ENCODE measurements at places on chromosomes 7 and 10. TPM values are rescaled to one million over a fixed set of nuclear protein-coding genes. Genes with fewer than 3 reads are reported as not detected.
A peak's percentile ranks its signal among the peaks of the same experiment; 100 is the strongest.

DNA sequence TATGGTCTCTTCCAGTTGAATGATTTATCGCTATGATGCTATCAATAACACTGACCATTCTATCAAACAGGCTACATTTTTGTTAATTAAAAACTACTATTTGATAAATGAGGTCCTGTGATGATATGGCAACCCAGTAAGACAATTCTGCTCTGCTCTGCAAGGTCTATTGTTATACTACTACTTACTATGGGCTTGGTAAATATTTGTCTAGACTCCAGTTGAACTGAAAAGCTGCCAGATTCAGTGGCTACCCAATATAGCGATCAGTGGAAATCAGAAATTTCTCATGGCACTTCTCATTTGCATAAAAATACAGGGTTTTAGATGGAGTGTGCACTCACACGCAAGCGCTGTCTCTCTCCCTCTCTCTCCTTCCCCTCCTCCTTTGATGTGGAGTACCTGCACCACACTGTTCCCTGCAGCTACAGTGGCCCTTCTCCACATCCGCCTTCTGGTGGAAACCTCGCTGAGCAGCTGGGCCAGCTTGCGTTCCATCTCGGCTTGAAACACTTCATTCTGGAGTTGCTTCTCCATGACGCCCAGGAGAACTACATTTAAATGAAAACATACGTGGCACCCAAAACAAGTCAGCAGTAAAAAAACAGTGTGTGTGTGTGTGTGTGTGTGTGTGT lies 77.9 kb downstream of the KIAA1549 start:
- DNase-seq, result no peak

Gene CLDN4
- total RNA-seq, result 0.71 TPM

Gene MACC1
- 7.4 TPM for total RNA-seq

DNA sequence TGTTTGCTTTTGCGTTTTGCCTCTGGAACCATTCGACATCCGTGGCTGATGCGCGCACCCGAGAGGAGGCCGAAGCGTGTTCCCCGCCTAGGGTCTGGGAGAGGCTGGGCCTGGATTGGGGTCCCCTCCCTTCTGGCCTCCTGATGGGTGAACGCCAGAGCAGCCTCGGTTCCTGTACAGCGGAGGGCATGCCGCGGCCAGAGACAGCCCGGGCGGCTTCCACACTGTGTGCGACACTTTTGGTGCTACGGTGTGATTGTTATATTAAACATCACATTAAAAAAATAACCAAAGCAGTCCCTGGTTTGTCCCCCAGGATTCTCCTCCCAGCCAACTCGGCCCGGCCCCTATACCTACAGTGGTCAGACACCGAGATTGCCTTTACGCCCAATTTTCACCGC lies 3.7 kb upstream of the HOXA7 start:
- peak; percentile 89 for DNase-seq

Gene EPHA1
- total RNA-seq, result 0.22 TPM

- no peak for DNase-seq
These were observed 1.3 kb downstream of the NRCAM start for GRCh38 chr7:108454674-108455550.

- DNase-seq, result no peak
These were observed 51.3 kb downstream of the AOC1 start for GRCh38 chr7:150903606-150904005.

DNA sequence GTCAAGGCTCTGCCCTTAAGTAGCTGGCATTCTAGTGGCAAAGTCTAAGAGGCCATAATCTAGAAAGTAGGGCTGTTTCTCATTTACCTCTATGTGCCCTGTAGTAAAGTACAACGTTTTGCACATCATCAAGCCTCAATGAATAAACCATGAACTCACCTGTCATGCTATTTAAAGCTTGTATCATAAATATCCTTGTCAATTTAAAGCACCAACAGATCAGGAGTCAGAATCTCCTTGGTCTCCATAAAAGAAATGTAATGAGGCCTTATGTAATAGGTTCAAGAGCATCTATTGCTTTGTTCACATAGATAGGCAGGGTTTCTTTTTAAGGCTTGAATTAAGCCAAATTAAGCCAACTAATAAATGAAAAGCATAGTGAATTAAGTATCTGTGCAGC lies 181.9 kb downstream of the KMT2E start:
- DNase-seq, result no peak

DNA sequence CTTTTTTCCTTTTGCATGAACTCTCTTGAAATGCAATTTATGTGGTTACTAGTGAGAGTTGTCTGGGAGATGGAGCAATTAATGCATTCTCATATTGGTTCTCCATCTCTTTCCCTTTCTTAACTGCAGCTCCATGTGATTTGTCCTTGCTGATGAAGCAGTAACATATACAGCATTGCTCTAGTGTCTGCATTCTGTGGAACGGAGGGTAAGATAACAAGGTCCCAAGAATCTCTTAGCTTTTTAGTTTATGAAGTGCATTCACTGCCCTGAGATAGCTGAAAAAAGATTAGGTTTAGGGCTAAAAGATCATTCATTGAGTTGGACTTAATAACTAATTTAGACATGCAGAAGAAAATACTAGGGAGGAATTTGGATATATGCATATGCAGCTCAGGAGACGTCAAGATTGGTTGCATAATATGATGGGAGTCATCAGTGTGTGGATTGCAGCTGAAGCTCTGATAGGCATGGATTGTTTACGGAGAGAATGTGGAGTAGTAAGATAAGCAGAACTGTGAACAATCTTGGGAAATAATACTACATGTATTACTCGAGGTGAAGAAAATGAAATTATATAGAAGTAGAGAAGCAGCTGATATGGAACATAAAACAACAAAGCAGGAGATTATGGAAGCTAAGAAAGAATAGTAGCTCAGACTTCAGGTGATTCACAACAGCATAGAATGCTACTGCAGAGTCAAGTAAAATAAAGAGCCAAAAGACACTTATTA lies 404.7 kb downstream of the ARL4A start:
- DNase-seq, result no peak

DNA sequence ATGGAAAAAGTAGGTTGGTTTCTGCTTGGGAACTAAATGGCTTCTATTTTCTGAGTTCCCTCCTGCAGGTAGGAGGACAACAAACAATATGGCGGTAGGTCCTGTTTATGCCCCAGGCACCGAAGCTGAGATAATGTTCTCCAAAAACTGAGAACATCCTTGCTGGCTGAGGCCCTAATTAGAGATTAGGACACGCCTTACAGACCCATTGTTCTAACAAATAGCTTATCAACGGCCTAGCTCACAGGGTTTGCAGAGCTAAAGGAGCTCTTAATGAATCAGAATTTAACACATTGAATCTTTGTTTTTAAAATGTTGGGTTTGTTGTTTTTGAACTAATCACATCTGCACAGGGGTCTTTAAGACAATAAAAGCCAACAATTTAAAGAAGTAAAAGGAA lies 37.0 kb downstream of the HTR5A start:
- DNase-seq, result no peak

Gene SYT15
- 6.3 TPM for total RNA-seq

DNA sequence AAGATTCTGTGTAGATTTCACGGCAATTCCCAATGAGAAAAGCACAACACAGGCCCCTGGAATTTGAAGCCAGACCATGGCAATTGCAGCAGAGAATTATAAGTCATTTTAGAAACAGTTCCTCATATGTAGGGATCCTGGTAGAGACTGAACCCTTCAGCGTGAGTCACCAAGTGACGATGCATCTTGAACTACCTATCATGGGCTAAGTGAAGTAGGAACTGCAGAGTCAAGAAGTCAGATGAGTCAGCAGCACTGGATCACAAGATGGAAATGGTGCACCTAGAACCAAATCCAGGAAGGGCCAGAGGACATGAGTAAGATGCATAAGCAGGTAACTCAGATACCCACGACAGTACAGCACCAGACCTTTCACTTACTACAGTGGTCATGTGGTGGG lies 140.0 kb upstream of the TPK1 start:
- no peak for DNase-seq

- no peak for DNase-seq
These were observed 43.7 kb upstream of the NXPH1 start for GRCh38 chr7:8389593-8390261.

Gene CYP17A1
- not detected for total RNA-seq

GRCh38 chr10:33150889-33151288 lies 183.6 kb downstream of the NRP1 start:
- DNase-seq, result no peak

Gene MSS51
- 1.6 TPM for total RNA-seq

DNA sequence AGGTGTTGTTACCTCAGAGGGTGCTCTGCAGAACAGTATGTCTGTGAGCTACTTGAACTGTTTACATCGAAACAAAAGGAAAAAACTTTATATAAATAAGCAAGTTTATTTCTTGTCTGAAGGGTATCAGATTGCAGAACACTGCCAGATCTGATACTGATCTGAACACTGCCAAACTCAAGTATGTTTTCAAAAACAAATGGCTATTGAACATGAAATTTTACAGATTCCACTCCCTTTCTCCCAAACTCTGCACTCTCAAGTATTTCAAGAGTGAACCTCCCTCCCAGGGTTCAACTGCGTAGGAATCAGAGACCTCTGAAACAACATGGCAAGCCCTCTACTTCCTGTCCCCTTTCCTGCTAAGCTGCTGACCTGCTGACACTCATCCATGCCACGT lies 216.6 kb downstream of the ZNF33B start:
- no peak for DNase-seq

DNA sequence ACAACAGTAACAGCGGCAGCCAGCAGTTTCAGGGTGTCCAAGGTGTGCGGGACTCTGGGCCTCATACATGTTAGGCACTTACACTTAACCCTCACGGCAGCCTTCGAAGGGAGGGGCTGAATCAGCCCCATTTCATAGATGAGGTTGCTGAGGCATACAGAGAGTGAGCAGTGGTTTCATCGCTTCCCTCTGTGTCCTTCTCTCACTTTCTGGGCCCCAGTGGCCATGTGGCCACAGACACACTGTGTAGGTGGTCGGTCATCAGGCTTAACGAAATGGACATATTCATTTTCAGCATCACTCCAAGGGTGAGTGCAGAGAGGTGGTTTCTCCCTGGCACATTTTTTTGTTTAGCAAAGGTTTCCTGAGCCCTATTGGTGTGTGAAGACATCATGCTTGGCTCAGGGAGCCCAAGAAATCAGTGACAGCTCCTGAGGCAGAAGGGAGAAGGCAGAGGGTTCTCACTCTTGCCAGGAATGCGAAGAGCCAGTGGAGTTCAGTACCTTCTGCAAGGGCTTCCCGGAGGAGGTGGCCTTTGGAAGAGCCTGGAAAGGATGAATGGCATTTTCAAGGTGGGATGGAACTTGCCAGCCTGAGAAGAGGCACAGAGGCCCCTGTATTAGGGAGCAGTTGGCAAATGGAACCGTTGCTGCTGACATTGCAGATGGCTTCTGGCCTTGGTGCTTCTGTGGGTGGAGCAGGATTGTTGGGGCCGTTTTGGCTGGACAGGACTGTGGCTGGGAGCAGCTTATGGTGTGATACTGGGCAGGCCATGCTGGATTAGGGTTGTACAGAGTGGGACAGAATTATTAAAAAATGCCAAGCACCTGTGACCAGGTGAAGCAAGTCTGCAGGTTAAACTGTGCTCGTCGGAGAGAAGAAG lies 61.7 kb upstream of the PPIF start:
- DNase-seq, result no peak

- DNase-seq, result no peak
These were observed 11.6 kb upstream of the NFE2L3 start for GRCh38 chr7:26140380-26140779.

Gene FAM13C
- 4.4 TPM for total RNA-seq

- DNase-seq, result peak; percentile 92
These were observed 22.1 kb downstream of the CYP17A1 start for GRCh38 chr10:102814873-102815661.

DNA sequence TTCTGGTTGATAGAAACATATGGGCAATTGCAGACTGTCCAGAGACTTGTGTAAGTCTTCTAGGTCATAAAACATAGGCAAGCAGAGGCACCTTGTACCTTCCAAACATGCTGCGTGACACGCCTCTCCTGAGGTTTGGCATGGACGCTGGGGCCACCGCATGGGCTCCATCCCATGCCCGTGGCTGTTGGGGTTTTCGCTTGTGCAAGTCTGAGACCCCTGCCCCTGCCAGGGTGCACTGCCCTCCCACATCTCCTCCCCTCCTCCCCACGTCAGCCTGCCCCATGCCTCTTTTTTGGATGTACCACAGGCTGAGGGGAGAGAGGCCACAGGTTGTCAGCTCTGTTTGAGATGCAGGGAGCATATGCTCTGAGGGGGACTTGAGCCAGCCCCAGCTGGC lies 19.0 kb downstream of the EIF3B start:
- no peak for DNase-seq

GRCh38 chr10:88256013-88256680 lies 327.0 kb downstream of the RNLS start:
- DNase-seq, result no peak

- DNase-seq, result peak; percentile 43
These were observed 71.2 kb downstream of the TRRAP start for GRCh38 chr7:98949336-98950044.

- DNase-seq, result no peak
These were observed 128.0 kb downstream of the HGF start for GRCh38 chr7:81641873-81642272.

DNA sequence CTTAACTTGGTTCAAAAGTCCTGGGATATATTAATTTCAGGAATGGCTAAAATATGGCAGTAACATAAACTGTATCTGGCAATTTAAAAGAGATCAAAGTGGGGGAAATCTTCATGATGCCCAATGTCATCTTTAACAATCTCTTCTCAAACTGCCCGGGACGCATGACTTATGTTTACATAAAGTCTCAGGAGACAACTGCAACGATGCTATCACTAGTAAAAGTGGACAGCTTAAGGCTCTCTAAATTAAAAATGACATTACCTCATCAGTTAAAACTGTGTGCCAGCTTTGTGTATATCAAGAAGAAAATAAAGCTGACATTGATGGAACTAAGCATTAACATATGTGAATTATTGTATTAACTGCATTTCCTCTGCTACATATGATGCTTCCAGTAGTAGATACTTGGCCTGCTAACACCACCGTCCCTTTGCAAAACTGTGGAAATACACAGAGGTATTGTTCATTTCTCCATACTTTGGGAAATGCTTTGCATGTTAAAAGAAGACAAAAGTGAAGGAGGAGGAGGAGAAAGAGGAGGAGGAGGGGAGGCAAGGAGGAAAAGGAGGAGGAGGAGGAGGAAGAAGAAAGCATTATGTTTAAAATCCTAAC lies 62.4 kb downstream of the NRP1 start:
- no peak for DNase-seq

Gene SPDYE6
- total RNA-seq, result not detected

Gene LRRD1
- total RNA-seq, result not detected

- no peak for DNase-seq
These were observed 376.0 kb downstream of the SORCS3 start for GRCh38 chr10:105017116-105017515.

Gene MOGAT3
- total RNA-seq, result not detected

Gene CFAP70
- 2.5 TPM for total RNA-seq
